ENCODE measurements at places on chromosomes 7 and 10.

- peak; percentile 78 for DNase-seq
Measured at GRCh38 chr10:76558586-76558985, 1079.0 kb downstream of the KCNMA1 start.

DNA sequence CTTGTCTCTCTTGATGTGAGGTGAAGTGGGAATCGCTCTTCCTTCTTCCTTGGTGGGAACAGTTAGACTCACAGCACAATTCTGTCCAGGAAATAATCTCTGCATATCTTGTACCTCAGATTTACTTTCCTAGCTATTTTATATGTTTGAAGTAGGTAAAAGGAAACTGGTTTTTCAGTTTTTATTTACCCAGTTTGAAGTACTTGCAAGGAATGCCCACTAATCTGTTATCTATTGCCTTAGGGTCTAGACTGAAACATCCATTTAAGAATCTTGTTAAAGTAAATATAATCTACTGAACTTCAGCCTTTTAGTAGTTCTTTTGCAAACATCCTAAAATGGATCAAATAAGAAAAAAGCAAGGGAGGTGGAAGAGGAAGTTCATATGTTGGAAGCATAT lies 229.8 kb downstream of the KCND2 start:
- DNase-seq: no peak

GRCh38 chr7:98826387-98826786 lies 43.4 kb downstream of the TMEM130 start:
- no peak for DNase-seq

DNA sequence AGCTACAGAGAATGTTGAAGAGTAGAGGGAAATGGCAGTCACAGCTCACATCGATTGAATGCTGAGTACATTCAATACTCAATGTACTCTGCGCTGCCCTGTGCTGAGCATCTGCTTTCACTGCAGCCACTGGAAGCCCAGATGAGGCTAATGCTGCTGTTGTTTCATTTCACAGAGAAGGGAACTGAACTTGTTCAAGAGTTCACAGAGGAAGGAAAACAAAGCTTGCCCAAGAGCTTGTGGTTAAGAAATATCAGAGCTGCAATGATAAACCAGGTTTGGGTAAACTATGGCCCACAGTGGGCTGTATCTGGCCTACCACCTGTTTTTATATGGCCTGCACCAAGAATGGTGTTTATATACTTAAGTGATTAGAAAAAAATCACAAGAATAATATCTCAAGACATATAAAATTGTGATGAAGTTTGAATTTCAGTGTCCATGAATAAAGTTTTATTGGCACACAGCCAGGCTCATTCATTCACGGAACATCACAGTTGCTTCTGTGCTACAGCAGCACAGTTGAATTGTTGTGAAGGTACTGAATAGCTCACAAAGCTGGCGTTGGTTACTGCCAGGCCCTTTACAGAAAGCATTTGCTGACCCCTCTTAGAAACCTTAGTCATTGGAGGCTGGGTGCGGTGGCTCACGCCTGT lies 64.1 kb downstream of the CFAP58 start:
- DNase-seq: no peak

DNA sequence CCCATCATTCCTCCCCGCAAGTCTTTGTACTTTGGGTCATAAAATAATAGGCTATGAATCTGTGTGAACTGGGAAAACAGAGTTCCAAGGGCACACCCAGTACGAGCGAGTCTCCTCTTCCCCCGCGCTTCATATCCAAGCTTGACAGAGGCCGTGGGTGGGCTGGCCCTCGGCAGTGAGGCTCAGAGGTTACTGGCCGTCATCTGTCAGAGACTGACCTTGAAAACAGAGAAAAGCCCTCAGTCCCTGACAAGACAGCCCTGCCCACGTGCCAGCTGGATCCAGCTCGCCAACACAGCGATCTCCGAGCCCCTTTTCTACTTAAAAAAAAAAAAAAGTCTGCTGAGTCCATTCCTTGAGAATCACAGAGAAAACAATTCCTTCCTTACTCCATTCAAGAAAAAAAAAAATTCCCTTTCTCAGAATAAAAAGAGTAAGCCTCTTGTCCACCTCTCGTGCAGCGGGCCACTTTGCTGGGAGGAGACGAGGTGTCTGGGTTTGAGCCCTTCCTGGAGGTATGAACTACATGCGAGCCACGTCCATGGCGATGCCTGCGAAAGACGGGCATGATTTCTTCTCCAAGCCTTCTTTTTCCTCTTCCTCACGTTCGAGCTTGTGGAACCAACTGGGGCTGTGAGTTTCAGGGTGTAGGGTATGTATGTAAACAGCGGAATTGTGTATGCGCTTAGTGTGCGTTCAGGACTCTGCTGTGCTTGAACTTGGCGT lies 744 bp upstream of the BICC1 start:
- no peak for DNase-seq

DNA sequence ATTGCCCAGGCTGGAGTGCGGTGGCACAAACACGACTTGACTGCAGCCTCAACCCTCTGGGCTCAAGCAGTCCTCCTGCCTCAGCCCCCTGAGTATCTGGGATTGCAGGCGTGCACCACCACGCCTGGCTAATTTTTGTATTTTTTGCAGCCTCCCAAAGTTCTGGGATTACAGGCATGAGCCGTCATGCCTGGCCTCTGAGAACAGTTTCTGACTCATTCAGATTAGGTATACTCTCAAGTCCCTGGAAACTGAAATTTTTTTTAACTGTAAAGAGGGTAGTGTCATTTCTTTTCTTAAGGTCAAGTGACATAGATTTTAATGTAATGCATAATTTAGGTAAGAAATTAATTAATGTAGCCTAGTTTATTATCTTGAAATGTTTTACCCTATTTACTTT lies 104.7 kb downstream of the SEPTIN7 start:
- no peak for DNase-seq

DNA sequence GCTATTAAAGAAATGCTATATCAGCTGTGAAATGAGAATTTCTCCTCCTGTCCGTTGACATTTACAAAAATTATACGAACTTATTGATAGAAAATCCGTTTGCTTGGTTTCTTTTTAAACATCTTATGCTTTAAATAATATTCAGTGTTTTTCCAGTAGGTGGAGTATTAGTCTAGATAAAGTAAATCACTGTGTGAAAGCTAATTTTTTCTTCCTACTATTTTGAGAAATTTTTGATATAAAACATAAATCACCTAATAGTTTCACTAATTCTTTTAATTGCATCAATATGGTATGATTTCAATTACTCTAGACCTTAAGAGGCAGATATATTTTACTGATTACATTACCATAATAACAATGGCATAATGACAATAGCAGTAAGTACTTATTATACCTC lies 335.2 kb upstream of the C7orf33 start:
- no peak for DNase-seq

DNA sequence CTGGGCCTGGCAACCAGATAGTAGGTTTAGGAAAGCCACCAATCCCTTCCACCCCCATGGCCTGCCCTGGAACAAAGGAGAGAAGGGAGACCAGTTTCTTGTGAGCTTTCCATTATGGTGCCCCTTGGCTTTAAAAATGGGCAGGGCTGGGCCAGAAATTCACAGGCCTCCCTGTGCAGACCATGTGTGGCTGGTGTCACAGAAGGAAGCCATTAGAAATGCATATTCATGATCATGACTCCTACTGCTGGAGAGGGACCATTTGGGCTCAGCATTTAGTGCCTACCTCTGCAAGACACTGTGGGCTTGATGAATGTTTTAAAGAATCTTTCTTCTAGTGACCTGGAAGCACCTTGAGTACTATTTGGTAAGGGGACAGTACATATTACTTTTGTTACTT lies 108.3 kb downstream of the HECW1 start:
- DNase-seq: no peak

GRCh38 chr10:21363092-21363730 lies 162.3 kb downstream of the SKIDA1 start:
- DNase-seq: no peak

DNA sequence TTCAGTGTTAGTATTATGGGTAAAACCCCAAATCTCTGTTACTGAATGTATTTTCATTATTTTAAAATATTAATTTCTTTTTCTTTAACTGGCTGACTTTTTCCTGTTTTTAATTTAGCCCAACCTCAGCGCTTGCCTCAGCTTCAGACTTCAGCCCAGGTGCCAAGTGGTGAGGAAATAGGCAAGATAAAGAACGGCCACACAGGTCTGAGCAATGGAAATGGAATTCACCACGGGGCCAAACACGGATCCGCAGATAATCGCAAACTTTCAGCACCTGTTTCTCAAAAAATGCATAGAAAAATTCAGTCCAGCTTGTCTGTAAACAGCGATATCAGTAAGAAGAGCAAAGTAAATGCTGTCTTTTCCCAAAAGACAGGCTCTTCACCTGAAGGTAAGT lies 57.5 kb downstream of the MDFIC start:
- peak; percentile 9 for DNase-seq

- DNase-seq: no peak
Measured at GRCh38 chr7:36391436-36392198, 2.0 kb downstream of the ANLN start.

DNA sequence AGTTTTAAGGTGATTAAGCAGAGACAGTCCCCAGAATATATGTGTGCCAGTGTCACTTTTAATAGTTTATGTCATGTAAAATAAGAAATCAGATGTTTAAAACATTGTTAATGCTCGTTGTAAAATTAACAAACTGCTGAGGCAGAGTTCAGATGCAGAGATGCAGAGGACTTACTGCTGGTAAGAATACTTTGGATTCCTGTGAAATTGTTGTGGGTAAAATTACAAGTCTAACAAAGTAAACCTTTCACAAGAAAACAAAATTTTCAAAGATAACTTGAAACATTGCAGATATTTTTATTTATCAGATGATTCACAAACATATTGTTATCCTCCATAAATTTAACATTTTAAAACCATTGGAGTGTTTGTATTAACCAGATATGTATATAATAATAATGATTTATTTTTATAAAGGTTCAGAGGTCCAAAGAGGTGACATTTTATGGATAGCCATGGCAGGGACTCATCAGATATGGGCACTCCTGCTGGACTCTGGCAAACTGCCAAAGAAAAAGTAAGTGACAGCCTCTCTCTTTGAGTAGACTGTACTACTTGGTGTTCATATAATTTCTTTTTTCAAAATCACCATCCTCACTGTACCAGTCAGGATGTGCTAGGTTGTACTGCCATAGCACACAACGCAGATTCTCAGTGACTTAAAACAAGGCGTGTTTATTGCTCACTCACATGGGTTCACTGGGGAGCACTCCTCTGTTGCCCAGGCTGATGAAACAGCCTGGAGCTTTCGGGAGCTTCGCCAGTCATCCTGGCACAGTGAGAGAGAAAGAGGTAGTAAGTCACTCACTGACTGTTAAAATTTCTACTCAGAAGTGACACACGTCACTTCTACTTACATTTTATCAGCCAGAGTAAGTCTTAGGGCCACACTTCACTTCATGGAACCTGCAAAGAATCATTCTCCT lies 43.5 kb downstream of the NHLRC2 start:
- DNase-seq: no peak

- peak; percentile 78 for DNase-seq
Measured at GRCh38 chr10:104331208-104331838, 6.9 kb downstream of the ITPRIP start.

GRCh38 chr10:101835362-101835761 lies 8.2 kb downstream of the KCNIP2 start:
- DNase-seq: no peak

DNA sequence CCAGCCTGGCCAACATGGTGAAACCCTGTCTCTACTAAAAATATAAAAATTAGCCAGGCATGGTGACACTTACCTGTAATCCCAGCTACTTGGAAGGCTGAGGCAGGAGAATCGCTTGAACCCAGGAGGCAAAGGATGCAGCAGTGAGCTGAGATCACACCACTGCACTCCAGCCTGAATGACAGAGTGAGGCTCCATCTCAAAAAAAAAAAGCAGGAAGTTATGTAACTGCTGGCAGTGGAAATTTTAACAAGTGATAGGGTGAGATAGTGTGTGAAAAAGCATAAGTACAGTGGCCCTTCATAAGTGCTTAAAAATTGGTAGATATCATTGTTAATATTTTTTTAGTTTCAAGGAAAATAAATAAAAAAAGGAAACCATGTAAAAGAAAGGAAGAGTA lies 12.3 kb downstream of the AKR1C3 start:
- no peak for DNase-seq

- no peak for DNase-seq
Measured at GRCh38 chr10:112835217-112835715, 114.8 kb upstream of the TCF7L2 start.

GRCh38 chr7:36784991-36785940 lies 61.0 kb upstream of the AOAH start:
- no peak for DNase-seq

DNA sequence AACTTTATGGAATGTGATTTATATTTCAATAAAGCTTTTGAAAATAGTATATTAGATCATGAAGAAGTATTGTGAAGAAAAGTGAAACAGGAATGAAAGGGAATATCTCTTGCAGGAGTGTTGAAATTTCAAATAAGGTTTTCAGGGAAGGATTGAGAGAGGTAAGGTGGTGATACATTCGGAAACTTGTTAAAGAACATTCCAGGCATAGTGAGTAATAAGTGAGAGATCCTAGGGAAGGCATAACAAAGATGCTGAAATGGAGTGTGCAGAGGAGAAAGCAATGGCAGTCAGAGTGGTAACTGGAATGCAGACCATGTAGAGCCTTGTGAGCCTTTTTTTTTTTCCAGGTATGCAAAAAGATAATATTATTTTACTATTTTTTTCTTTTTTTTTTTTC lies 4.1 kb downstream of the OR9A4 start:
- no peak for DNase-seq

GRCh38 chr7:137987018-137987349 lies 14.9 kb downstream of the CREB3L2 start:
- no peak for DNase-seq

DNA sequence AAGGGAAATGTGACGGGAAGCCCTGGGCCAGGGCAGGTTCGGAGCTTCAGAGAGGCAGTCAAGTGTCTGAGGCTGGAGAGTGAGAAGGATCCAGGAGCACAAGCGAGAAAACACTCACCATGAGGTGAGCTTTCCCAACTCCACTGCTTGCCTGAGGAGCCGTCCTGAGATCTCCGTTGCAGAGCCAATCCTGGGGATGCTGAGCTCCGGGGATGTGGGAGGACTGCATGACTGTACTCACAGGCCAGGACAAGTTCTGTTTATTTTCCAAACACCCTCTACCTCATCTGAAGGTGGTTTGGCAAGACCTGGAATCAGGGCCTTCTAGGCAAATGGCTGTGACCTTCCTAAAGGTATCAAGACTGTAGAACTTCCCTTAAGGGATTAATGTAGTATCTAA lies 38.7 kb downstream of the GLI3 start:
- peak; percentile 73 for DNase-seq
